Type B pancreatic cell (in vitro differentiated cells): ENCODE measurements at places on chromosomes 3 and 15.

- no peak overlapping the region for H3K4me3 ChIP-seq
- H3K36me3 ChIP-seq, result no peaks in the 10 kb centered on the region
- peaks cover 3% of the 10 kb centered on the region for H3K27me3 ChIP-seq
- H3K4me1 ChIP-seq, result peaks cover 4% of the 10 kb centered on the region
- H3K27ac ChIP-seq, result no peak overlapping the region
These were observed 17.8 kb upstream of the NR2E3 start for GRCh38 chr15:71792521-71792920.

DNA sequence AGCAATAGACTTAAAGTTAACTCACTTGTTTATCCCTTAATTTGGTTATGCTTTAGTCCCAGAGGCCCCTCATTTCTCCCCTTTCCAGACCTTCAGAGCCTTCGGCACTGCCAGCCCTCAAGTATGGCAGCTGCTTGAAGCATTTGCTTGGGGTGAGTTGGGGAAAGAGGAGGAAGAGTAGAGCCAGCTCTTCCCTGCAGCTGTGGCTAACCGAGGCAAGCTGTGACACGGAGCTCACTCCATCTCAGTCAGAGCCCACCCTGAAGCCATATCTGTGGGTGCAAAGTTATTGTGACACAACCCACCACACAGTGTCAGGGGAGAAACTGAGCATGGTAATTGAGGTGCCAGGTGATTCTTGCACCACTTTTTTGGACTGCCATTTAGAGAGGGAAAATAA is 66.1 kb downstream of the FILIP1L start:
- H3K4me1 ChIP-seq, result peaks cover 23% of the 10 kb centered on the region
- DNase-seq, result no peak
- H3K27ac ChIP-seq, result no peak overlapping the region
- H3K27me3 ChIP-seq, result no peaks in the 10 kb centered on the region
- H3K4me3 ChIP-seq, result no peak overlapping the region

DNA sequence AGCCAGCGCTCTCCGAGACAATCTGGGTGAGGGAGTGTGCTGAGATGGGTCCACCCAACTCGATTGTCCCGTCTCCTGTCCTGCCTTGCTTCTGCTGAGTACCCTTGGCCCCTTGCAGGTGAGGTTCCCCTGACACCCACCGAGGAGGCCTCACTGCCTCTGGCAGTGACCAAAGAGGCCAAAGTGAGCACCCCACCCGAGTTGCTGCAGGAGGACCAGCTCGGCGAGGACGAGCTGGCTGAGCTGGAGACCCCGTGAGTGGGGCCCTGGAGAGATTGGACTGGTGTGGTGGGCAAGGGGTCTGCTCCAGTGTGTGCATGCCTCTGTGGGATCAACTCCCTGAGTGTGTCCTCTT is 23.6 kb downstream of the NBEAL2 start:
- peaks cover 3% of the 10 kb centered on the region for H3K4me1 ChIP-seq
- H3K27ac ChIP-seq, result no peak overlapping the region
- H3K27me3 ChIP-seq, result no peaks in the 10 kb centered on the region
- no peak for DNase-seq
- H3K36me3 ChIP-seq, result peaks cover 3% of the 10 kb centered on the region
- no peak overlapping the region for H3K4me3 ChIP-seq

- no peak overlapping the region for H3K27ac ChIP-seq
- no peak for DNase-seq
- H3K4me3 ChIP-seq, result no peak overlapping the region
- H3K27me3 ChIP-seq, result peaks cover 2% of the 10 kb centered on the region
These were observed 9.0 kb upstream of the THRB start for GRCh38 chr3:24503616-24504113.

DNA sequence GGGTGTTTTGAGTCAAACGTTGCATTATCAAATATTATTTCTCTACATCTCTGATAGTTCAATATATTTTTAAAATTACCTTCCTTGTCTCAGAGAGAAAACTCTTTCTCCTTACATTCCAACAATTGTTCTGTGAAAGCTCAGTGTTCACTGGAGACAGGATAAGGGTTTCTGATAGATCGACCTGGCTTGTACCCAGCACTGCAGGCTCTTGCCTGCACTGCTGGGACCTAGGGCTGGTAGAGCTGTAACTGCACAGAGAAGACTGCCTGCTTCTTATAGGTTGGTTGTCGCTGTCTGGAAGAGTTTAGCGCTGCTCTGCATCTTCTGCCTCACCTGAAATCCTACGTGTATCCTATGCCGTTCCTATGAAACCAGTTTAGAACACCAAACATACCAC is 249.9 kb upstream of the LRTM1 start:
- H3K27ac ChIP-seq, result no peak overlapping the region
- H3K4me1 ChIP-seq, result peaks cover 16% of the 10 kb centered on the region
- peaks cover 3% of the 10 kb centered on the region for H3K36me3 ChIP-seq
- no peak for DNase-seq
- no peak overlapping the region for H3K4me3 ChIP-seq

GRCh38 chr3:159763602-159764489 is 224.8 kb upstream of the IL12A start:
- peaks cover 26% of the 10 kb centered on the region for H3K4me1 ChIP-seq
- DNase-seq, result peak; percentile 81
- H3K27me3 ChIP-seq, result peaks cover 40% of the 10 kb centered on the region
- peak overlapping the region; percentile 97 for H3K4me3 ChIP-seq

- H3K36me3 ChIP-seq, result no peaks in the 10 kb centered on the region
- no peak overlapping the region for H3K4me3 ChIP-seq
- DNase-seq, result no peak
- peaks cover 3% of the 10 kb centered on the region for H3K27me3 ChIP-seq
- H3K4me1 ChIP-seq, result no peaks in the 10 kb centered on the region
These were observed 75.4 kb downstream of the C3orf85 start for GRCh38 chr3:109211941-109212340.

GRCh38 chr15:41061667-41062066 is 54.4 kb downstream of the INO80 start:
- H3K27me3 ChIP-seq, result no peaks in the 10 kb centered on the region
- H3K4me1 ChIP-seq, result no peaks in the 10 kb centered on the region
- peaks cover 50% of the 10 kb centered on the region for H3K36me3 ChIP-seq
- H3K4me3 ChIP-seq, result no peak overlapping the region
- DNase-seq, result no peak

DNA sequence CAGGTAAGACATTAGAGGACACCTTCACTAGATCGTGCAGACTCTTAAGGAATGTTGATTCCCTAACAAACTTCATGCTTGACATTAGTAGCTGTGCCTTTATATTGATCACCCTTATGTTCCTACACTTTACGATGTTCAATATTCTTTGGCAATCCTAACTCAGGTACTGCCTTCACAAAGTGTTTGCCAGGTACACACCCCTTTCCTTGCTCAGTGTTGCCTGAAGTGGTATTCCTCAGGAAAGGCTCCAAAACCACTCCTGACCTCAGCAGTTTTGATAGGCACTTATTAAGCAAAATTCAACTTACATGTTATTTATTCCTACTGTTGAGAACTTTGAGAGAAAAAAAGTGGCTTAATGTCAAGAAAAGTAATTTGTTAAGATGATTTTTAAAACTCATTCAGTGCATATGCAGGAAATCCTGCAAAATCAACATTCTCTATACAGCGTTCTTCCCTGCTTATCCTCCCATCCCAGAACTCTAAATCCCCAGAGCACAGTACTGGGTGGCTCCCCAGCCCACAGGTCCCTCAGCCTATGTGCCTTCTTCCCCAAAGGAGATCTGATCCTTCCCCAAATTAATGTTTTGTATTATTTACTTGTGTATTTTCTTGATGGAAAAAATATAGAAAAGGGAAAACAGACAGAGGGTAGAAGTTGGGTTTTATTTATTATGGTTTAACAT is 260.7 kb downstream of the MECOM start:
- no peak overlapping the region for H3K4me3 ChIP-seq
- H3K36me3 ChIP-seq, result no peaks in the 10 kb centered on the region
- peaks cover 18% of the 10 kb centered on the region for H3K27me3 ChIP-seq
- H3K27ac ChIP-seq, result no peak overlapping the region
- H3K4me1 ChIP-seq, result peaks cover 10% of the 10 kb centered on the region

DNA sequence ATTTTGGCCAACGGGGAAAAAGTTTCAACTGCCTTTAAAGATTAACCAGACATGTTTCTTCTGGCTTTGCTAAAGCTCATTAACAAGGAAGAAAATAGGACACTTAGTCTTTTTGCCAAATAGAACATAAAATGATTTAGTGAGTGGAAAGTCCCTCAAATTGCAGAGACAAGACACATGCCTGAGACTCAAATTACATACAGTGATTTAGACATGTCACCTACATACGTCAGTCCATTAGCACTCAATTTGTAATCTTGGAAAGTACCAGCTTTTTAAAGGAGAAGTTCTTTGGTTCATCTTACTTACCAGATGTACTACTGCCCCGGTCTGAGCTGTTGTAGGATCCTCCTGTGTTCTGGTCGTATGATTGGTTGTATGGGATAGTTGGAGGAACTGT is 1134.2 kb downstream of the ROBO1 start:
- H3K36me3 ChIP-seq, result peaks cover 25% of the 10 kb centered on the region
- DNase-seq, result no peak
- H3K27ac ChIP-seq, result no peak overlapping the region
- peaks cover 8% of the 10 kb centered on the region for H3K4me1 ChIP-seq
- no peaks in the 10 kb centered on the region for H3K27me3 ChIP-seq

GRCh38 chr15:81373775-81374395 is at the start of gene TMC3:
TSS of gene TMC3 (minus strand) at chr15:81374213. CDS start at chr15:81374077, 136 bp downstream.
- H3K27me3 ChIP-seq, result no peaks in the 10 kb centered on the region
- peaks cover 13% of the 10 kb centered on the region for H3K4me1 ChIP-seq
- H3K36me3 ChIP-seq, result no peaks in the 10 kb centered on the region
- no peak within 1 kb of the TSS for H3K4me3 ChIP-seq
- H3K27ac ChIP-seq, result no peak within 1 kb of the TSS
- DNase-seq, result no peak

- no peaks in the 10 kb centered on the region for H3K27me3 ChIP-seq
- H3K27ac ChIP-seq, result peak overlapping the region; percentile 86
- peak overlapping the region; percentile 84 for H3K4me3 ChIP-seq
- peaks cover 84% of the 10 kb centered on the region for H3K4me1 ChIP-seq
- no peaks in the 10 kb centered on the region for H3K36me3 ChIP-seq
- DNase-seq, result no peak
These were observed 151.4 kb downstream of the IGF1R start for GRCh38 chr15:98799461-98800390.

GRCh38 chr15:96428742-96429141 is 98.2 kb downstream of the NR2F2 start:
- H3K4me3 ChIP-seq, result no peak overlapping the region
- no peak for DNase-seq
- no peaks in the 10 kb centered on the region for H3K4me1 ChIP-seq
- no peak overlapping the region for H3K27ac ChIP-seq

DNA sequence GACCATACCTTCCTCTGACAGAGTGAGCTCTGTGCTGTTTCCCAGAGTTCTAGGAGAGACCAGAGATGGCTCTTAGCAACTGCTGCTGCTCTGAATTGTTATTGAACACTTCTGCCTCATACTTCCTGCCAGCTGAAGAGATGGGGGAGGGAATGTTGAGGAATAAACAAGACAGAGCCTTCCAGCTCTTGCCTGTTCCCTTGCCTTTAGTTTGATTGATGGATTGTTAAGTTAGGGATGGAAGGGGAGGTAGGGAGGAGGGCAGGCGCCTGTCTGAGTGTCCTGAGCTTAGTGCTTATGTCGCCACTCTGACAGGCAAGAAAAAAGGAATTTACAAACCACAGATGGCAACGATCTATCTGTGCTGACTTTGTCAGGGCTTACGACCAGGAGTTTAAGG is 42.8 kb downstream of the ZNF609 start:
- no peaks in the 10 kb centered on the region for H3K27me3 ChIP-seq
- no peak for DNase-seq
- peaks cover 27% of the 10 kb centered on the region for H3K36me3 ChIP-seq
- peaks cover 48% of the 10 kb centered on the region for H3K4me1 ChIP-seq
- H3K27ac ChIP-seq, result peak overlapping the region; percentile 61

DNA sequence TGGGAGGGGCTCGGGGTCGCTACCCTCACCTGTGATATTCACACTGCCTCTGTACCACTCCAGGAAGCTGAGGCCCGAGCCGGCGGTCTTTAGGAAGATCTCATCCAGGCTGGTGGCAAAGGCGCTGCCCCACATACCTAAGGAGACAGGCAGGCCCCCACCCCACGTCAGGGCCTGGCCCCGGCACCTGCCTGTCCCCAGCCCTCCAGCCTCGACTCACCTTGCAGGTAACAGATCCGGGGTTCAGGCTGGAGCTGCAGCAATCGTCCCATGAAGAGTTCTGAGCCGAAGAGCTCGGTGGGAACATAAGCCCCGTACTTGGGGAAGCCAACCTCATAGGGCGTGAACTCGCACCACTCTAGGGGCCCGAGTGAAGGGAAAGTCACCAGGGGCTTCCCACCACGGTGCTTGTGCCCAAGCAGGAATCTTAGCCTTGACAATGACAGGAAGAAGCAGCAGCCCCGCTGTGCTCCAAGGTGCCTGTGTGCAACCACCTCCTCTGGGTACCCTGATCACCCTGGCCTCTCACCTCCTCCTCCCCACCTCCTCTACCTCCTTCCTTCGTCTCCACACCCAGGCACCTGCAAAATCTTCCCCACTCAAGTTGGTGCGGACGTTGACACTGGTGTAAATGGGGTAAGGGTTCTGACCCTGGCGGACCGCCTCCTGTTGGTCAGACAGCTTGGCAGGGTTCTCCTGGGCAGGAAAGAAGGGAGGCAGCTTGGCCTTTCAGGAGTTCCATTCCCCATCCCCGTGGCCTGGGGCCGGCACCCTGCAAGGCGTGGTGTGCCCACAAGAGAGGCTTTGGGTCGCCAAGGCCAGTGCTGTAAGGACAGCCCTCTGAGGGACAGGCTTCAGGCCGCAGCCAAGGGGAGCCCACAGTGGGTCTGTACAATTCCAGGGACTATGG is 10.6 kb downstream of the PLA2G4F start:
- no peaks in the 10 kb centered on the region for H3K27me3 ChIP-seq
- H3K27ac ChIP-seq, result no peak overlapping the region
- H3K36me3 ChIP-seq, result no peaks in the 10 kb centered on the region
- H3K4me1 ChIP-seq, result peaks cover 7% of the 10 kb centered on the region

DNA sequence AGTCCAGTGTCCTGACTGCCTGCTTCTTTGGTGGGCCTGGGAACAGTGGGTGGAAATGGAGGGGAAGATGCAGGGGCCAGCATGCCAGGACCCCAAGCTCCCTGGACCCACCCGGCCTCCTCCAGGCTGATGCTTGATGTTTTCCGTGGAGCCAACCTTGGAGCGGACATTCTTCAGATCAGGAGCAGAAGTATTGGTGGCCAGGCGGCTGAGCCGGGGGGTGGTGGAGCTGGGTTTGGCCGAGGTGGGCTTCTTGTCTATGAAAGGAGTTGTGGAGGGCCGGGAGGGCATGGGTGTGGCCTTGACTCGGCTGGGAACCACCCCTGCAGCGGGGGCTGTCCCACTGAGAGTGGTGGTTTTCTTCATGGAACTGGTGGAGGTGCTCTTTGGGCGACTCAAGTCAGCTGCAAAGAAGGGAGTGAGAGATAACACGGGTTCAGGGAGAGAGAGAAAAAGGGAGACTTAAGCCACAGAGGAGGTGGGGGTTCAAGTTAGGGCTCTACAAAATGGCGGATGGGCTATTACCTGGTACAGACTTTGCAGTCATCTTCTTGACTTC is 67.8 kb downstream of the DHX30 start:
- H3K27me3 ChIP-seq, result no peaks in the 10 kb centered on the region
- H3K36me3 ChIP-seq, result peaks cover 35% of the 10 kb centered on the region
- H3K4me1 ChIP-seq, result peaks cover 6% of the 10 kb centered on the region
- H3K4me3 ChIP-seq, result no peak overlapping the region
- no peak for DNase-seq
- H3K27ac ChIP-seq, result peak overlapping the region; percentile 56
